GM23248 (cell line): ENCODE measurements at places on chromosomes 2 and 18.

DNA sequence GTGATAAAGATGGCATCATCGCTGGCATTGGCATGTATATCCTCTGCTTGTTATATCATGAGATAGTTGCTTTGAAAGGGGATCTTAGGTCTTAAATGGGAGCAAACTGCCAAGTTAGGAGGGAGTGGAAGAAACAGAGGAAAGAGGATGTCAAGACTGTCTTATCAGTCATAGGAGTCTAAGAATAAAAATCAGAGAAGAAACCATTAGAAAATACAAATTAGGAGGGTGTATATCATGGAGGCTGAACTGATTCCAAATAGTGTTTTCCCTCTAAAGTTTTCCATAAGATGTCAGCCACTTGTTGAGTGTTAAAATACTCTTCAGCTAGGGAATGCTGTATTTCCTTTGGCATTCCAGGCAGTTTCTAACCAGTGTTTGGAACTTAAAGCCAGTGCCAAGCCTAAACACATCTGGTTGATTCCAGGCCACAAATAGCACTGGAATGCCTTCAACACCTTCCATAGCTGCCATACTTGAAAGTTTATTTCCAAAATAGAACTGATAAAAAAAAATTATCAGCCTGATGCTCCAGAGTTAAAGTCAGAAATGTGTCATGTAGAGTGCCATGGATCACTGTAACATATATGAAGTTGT, 129.4 kb downstream of the ZEB2 start:
- peak; percentile 21 for DNase-seq

DNA sequence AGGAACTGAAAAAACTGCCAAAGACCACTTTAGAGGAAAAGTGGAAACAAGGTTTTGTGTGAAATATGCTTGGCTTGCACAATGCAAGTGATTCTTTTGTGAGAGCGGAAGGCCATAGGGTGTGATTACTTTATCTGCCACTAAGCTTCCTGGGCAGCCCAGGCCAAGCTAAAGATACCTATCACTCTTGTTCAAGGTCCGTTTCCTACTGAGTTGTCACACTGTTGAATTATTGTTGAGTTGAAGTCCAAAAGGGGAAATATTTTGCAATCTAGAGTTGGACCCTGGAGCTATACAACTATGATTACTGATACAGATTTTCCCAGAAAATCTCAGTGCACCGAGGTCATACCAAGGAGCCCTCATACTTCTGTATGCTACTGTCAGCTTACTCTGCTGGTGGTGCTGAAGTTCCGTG, 72.7 kb upstream of the CTAGE1 start:
- DNase-seq: no peak

DNA sequence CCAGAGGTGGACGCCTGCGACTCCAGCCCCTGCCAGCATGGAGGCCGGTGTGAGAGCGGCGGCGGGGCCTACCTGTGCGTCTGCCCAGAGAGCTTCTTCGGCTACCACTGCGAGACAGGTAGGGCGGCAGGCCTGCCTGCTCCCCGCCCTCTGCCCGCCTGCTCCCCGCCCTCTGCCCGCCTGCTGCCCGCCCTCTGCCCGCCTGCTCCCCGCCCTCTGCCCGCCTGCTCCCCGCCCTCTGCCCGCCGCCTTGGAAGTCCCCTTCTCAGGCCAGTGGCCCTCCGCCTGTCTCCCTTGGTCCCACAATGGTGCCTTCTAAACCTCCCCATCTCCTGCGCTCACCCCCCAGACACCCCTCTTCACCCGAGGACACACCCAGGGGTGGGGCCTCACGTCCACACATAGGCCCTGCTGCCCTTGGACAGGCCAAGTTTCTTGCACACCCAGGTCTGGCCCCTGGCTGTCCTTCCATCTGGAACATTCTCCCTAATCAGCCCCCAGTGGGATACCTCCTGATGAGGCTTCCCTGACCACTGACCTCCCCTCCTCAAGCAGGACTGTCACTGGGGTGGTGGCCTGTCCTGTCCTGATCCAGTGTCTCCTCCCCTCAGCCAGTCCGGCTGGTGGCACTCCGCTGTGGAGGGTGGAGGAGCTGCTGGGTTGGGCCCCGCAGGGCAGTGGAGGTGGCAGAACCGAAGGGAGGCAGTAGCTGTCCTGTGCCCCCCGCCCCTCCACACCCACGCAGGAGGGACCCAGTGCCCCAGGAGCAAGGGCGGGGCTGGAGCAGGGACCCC, 37.9 kb downstream of the MTERF4 start:
- DNase-seq: no peak

GRCh38 chr2:16013359-16013911, 73.1 kb downstream of the MYCN start:
- DNase-seq: no peak

DNA sequence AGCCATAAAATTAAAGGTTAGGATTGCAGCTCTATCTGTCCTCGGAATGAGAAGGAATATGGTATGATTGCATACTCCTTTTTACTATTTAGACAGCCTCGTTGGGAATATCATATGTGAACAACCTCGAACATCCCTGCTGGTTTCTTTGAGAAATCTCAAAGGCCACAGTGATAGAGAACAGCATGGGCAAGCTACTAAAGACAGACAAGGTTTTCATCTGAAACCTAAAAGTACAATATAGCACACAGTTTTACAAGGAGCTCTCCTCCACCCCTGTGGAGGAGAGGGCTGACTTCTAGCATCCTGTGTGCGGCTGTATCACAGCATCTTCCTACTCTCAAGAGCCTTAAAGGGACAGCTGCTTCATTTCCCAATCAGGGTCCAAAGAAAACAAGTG, 104.3 kb downstream of the VWC2L start:
- no peak for DNase-seq
